ENCODE measurements at places on chromosomes 1 and 21.

GRCh38 chr1:99645699-99646531 is at the start of gene PALMD:
PALMD (plus strand) TSS chr1:99646113; CDS start chr1:99646318, 205 bp downstream.
- DNase-seq, result no peak

DNA sequence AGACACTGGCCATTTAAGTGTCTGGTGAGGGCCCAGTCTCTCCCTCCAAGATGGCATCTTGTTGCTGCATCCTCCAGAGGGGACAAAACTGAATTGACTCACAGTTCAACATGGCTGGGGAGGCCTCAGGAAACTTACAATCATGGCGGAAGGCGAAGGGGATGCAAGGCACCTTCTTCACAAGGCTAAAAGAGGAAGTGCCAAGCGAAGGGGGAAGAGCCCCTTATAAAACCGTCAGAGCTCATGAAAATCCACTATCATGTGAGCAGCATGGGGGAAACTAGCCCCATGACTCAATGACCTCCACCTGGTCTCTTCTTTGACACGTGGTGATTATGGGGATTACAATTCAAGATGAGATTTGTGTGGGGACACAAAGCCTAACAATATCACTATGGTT is 280.1 kb downstream of the HHAT start:
- no peak for DNase-seq

GRCh38 chr1:84245563-84245962 is 55.9 kb upstream of the SAMD13 start:
- DNase-seq, result no peak

GRCh38 chr1:234823191-234824176 is 213.5 kb upstream of the IRF2BP2 start:
- DNase-seq, result no peak

GRCh38 chr21:33451634-33452071 is 28.1 kb downstream of the TMEM50B start:
- DNase-seq, result no peak

GRCh38 chr1:83067954-83068353 is 931.0 kb downstream of the TTLL7 start:
- DNase-seq, result no peak

DNA sequence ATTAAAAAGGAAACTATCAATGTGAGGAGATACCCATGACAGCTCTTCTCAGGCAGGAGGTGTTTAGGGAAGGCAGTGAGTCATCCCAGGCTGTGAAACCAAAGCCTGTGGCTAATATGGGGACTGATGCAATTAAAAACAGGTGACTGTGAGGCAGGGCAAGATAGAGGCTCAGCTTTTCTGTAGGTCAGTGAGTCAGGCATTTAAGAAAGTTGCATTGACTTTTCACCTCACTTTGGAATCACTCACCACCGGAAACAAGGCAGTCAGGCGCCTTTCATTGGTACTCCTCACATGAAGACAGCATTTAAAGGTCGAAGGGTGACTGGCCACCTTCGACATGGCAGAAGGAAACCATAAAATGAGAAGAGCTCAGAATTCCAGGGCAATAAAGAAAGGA is 54.5 kb downstream of the PAPPA2 start:
- DNase-seq, result peak; percentile 2

DNA sequence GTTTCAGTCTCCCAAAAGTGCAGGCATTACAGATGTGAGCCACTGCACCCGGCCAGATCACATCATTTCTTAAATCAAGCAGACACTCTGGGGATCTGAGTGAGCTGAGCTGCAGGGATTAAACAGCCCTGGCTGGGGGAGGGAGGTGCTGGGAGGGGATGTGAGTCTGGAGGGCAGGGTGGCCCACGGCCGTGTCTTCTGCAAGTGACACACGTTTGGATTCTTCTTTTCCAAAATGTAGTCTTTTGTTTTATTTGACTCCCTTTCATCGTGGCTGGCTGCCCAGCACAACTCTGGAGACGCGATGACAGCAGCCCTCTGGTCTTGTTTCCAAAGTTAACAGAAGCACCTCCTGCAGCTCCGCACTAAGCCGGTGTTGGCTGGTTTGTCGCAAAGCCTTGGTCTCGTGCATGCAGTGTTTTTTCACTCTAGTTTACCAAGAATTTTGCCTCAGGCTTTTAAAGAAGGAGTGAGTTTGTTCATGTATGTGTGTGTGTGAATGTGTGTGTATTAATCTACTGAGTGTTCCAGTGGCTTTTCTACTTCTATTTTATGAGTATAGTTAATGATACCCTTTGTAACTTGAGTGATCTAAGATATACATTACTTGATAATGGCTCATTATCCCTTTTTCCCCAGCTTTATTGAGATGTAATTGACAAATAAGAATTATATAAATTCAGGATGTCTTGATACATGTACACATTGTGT is 2.8 kb upstream of the KRTAP10-5 start:
- DNase-seq, result no peak

DNA sequence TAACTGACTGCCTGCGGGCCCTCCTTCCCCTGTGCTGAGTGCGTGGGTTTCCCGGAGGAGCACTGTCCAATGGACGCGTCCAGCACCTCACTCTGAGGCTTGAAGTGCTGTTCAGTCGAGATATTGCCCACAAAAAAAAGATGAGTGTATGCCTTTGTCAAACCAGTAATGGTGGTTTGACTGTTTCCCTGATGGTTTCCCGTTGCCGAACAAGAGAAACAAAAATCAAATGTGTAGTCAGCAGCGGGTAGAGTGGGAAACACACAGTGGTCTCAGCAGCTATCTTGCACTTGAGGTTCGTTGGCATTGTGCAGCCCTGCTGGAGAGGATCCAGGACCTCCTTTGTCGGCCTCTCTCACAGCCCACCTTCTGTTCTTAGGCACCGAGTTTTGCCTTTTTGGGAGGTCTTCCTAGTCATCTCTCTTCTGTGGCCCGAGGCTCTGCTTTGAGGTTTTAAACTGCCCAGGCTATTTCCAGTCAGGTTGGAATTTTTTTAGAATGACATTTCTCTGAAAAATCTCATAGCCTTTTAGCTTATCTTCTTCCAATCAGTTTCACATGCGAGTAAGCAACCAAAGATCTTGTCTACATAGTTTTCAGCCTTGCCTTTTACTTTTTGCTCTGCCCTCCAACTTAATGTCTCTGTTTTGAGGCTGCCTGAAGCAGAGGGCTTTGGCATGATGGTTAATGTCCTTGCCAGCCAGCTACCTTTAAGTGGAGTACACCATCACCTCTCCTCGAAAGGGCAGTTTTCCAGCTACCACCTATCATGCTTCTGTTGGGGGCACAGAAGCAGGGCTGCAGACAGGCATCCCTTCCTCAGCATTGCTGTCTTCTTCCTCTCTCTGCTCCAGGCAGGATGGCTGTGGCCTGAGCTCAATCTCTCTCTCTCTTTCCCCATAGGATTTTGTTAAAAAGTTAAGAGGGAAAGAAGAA is 132.3 kb downstream of the URB2 start:
- no peak for DNase-seq

DNA sequence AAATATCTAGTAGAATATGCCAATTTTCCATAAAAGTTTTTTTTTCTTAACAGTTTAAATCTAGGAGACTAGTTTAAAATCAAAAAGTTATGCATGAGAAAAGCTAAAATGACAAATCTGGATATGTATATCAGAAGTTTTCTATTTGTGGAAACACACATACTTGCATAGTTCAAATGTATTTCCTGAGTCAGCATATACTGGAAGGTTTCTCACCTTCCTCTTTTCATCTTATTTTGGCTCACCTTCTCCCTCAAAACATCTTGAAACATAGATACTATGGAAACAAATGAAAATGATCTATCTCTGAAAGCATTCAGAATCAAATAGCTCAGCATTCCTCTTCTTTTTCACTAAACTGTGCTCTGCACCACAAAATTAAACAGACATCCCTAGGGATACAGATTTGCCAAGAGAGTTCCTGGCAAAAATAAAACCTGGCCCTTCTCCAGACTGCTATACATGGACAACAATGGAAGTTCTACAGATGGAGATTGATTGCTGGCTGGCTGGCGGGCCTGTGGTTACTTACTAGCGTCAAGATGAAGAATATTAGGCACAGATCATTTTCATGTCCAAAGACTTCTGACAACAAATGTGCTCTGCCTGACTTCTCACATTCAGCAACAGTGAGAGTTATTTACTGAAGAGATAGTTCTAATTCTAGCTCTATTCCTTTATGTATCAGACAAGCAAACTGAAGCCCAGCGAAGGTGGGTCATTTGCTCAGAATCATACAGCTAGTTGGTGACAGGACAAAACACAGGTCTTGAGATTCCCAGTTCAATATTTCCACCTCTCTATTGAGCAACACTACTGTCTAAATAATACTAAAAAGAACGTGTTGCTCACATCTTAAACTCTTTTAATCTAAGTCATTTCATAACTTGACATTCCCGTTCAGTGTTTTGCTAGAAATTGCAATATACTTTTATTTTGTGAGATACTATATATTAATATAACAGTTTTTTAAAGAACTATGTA is 26.6 kb downstream of the DIPK1A start:
- DNase-seq, result no peak

DNA sequence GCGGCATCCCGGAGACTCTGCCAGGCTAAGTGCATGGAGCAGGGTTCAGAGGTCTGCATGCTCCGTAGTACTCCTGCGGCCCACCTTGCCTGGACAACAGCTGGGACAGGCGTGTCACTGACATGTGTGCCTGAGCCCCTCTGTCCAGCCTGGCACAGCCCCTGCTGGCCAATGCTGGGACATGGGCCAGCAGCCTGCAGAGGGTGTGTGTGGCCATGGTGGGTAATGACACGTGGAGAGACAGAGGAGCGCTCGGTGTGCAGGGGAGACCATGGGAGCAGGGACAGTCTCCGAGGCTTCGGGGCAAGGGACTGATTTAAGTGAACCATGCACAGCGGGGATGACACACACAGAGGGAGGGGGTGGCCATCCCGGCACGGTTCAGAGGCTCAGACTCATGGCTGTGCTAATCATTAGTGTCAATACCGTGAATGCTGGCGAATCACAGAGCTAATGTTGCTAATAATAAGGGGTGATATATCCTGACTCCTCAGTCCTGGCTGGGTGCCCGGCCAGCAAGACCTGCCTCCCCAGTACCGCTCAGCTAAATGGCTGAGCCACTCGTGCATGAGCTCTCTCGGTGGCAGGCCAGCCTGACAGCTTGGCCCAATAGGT is 41.5 kb downstream of the IGSF21 start:
- no peak for DNase-seq

DNA sequence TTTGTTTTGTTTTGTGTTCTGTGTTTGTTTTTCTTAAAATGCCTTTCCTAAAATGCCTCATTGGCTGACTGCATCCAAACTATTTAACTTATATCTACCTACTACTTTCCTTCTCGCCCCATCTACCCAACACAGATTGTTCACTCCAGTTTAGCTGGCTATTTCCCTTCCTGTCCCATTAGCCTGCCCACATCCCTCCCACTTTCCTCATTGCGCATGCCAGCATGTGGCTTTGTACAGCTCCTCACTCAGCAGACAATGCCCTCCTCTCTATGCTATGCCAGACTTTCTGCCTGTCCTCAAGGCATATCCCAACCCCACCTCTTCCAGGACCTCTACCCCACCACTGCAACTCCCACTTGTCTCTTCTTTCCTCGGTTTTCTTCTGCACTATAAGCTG is 94.7 kb upstream of the C1orf21 start:
- no peak for DNase-seq

- no peak for DNase-seq
These were observed 16.8 kb downstream of the PANK4 start for GRCh38 chr1:2509589-2509988.

- DNase-seq, result peak; percentile 75
These were observed 50.0 kb downstream of the TBCE start for GRCh38 chr1:235417086-235417697.

DNA sequence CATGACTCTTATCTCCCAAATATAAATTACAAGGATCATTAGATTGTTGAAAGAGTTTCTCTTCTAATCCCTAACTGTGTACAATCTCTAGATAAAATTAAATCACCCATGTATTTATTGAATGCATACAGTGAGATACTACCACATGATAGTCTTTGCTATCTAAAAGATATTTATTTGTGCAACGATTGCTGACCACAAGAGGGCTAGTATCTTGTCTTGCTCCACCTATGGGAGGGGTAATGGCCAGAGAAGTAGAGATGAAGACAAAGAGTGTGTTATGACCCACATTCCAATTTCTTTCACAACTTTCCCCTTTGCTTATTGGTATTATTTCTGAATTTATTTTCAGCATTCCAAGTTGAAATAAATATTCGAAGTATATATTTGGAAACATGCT is 13.7 kb downstream of the PYHIN1 start:
- DNase-seq, result no peak

DNA sequence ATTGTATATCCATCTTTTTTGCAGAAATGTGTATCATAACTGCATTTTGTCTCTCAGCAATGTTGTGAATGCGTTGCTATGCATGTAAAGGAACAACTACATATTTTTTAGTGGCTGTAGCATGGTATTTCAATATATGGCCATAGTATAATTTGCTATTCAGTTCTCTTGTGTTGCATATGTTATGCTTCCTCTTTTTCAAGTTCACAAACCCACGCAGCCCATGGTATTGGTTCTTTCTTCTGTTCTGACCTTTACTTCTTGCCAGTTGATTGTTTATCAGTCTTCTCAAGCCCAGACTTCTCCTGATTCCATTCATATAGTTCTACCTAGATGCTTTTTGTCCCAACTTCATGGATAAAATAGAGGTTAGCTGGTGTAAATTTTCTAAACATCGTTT is 6.1 kb downstream of the SLC22A15 start:
- no peak for DNase-seq

DNA sequence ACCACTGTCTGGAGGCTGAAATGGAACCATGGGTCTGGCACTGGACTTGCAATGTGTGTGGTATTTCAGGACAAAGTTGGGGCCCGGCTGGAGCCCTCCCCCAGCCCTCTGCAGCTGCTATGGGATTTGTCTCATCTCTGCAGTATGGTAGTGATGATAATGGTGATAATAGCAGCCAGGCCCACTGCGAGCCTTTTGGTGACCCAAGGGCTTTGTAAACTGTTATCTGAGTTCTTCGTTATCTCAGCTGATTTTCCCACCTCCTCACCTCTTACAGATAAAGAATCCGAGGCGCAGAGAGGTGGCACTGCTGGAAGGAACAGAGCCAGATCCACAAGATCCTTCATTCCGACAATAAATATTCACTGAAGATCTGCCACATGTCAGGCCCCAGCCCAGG is 11.7 kb upstream of the WNT4 start:
- DNase-seq, result no peak

DNA sequence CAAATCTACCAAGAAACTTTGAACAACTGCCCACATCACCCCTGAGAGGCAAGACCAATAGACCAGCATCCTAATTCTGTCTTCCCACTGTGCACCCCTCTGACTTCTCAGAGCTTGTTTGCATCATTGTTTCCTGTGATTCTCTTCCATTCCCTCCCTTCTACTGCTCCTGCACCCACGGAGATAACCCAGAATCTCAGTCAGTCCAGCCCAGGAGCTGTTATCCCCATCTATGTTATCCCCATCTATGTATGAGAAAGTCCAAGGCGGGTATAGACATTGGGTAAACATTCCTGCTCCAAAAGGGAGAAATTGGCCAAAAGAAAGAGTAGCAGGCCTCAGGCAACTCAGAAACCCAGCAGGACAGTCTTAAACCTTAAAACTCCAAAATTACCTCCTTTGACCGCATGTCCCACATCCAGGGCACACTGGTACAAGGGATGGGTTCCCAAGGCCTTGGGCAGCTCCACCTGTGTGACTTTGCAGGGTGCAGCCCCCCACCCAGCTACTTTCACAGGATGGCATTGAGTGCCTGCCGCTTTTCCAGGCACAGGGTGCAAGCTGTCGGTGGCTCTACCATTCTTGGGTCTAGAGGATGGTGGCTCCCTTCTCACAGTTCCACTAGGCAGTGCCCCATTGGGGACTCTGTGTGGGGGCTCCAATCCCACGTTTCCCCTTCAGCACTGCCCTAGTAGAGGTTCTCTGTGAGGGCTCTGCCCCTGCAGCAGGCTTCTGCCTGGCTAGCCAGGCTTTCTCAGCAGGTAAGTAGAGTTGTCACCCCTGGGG is 414.8 kb downstream of the NPHP4 start:
- DNase-seq, result no peak

GRCh38 chr1:23903754-23904153 is 9.4 kb downstream of the CNR2 start:
- DNase-seq, result no peak
